ENCODE measurements at places on chromosomes 3 and 15. TPM values are rescaled to one million over a fixed set of nuclear protein-coding genes. Genes with fewer than 3 reads are reported as not detected.
A peak's percentile ranks its signal among the peaks of the same experiment; 100 is the strongest.

The DNAJC17 gene
- total RNA-seq = 44.3 TPM

The HPS3 gene
- total RNA-seq = 24.8 TPM

The HGD gene
- total RNA-seq = 0.10 TPM

The FAM219B gene
- 68.2 TPM for total RNA-seq

The DAZL gene
- total RNA-seq = not detected

The UPK1B gene
- total RNA-seq = not detected

DNA sequence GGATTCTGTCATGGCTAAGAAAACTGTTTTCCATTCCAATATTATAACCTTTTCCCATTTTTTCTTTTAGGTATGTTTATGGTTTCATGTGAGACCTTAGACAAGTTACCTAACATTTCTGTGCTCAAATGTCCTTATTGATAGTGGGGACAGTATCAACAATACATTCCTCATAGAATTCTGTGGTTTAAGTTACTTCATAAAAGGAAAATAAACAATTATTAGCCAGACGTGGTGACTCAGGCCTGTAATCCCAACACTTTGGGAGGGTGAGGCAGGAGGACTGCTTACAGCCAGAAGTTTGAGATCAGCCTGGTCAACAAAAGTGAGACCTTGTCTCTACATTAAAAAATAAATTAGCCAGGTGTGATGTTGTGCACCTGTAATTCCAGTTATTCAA, 436.8 kb upstream of the CNTN4 start:
- no peaks in the 10 kb centered on the region for H3K4me1 ChIP-seq
- H3K27me3 ChIP-seq = no peaks in the 10 kb centered on the region
- H3K4me3 ChIP-seq = no peak overlapping the region
- H3K36me3 ChIP-seq = no peaks in the 10 kb centered on the region
- H3K27ac ChIP-seq = no peak overlapping the region
- DNase-seq = no peak

DNA sequence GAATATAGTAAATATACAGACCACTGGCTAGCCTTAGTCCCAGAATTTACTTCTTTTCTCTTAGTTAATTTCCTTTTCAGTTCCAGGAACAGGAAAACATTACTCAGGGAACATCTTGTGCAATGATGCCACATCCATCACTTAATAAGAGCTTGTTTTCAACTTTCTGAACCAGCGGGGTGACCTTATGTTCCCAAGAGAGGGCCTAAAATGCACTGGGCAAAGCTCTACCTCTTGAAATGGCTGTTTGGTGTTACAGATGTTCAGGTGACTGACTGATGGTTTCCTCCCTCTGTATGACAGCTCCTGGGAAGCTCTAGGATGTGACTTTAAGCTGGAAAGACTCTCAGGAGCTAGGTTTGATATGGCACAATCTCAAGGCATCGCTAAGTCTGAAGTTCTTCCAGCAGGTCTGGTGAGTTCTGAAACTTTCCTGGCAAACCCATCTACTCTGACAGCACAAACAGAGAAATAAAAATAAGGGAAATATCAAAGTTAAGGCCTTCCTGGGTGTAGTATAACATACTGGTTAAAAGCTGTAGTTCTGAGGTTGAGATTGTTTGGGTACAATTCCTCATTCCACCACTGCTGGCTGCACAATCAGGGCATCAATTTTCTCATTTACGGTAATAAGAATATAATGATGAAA, 98.6 kb downstream of the ZIC1 start:
- no peaks in the 10 kb centered on the region for H3K36me3 ChIP-seq
- no peaks in the 10 kb centered on the region for H3K27me3 ChIP-seq

GRCh38 chr3:111336511-111336910, 205.5 kb upstream of the CD96 start:
- H3K27ac ChIP-seq = no peak overlapping the region
- H3K36me3 ChIP-seq = peaks cover 9% of the 10 kb centered on the region
- H3K27me3 ChIP-seq = no peaks in the 10 kb centered on the region
- DNase-seq = no peak
- H3K4me3 ChIP-seq = no peak overlapping the region

DNA sequence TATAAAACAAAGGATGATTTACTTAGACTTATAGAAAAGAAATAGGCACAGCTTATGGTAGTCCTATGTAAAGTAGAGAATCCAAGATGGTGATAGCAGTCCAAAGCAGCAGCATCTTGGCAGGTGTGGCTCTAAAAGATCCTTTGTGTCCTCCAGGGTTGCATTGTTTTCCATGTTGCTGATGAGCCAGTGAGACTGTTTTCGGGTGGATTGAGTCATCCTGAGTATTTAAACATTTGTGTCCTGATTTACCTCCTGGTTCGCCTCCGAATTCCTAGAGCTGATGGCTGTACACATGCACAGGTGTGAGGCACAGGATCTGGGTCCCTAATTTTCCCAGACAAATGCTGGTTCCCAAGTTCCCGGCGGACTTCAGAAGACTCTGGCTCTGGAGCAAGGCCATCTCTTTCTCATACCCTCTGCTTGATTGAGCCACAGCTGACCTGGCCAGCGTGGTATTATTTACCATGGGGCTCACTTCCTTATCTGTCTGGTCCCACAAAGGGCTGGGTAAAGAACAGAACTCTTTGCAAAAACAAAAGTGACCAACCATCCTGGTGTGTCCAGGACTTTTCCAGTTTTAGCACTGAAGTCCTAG, 51.0 kb downstream of the ARNT2 start:
- no peaks in the 10 kb centered on the region for H3K36me3 ChIP-seq
- no peak for DNase-seq
- no peak overlapping the region for H3K4me3 ChIP-seq
- H3K4me1 ChIP-seq = no peaks in the 10 kb centered on the region
- H3K27ac ChIP-seq = no peak overlapping the region

DNA sequence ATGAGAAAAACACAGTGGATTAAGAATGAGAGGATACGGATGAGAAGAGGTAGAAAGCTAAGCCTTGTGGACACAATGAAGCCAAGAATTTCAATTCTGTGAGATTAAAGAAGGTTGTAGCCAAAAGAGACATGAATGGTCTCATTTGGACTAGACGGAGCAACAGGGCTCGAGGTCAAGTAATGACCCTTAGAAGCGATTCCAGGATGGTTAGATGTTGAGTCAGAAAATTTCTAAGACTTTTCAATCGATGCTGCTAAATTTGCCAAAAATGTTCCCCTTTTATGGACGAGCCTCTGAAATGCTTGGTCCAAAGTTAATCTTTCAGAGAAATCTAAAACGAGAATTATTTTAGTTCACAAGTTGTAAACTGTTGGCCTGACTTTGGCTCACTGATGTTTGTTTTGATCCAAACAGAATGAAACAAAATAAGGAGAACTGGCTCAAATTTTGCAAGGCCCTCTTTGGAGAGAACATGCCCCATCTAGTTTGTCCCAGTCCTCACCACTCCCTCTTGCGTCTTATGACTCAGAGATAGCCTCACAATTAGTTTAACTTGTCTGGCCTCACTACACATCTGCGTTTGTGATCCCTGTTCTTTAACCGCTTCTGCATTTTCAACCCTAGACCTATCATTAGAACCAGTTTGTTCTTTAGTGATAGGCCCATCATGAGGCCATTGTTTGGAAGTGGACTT, 235.5 kb downstream of the PDZRN3 start:
- H3K4me1 ChIP-seq = no peaks in the 10 kb centered on the region
- H3K36me3 ChIP-seq = no peaks in the 10 kb centered on the region
- H3K27me3 ChIP-seq = no peaks in the 10 kb centered on the region

- H3K36me3 ChIP-seq = no peaks in the 10 kb centered on the region
- H3K4me3 ChIP-seq = no peak overlapping the region
- H3K27ac ChIP-seq = no peak overlapping the region
- peaks cover 6% of the 10 kb centered on the region for H3K27me3 ChIP-seq
- H3K4me1 ChIP-seq = no peaks in the 10 kb centered on the region
- DNase-seq = no peak
These were observed 345.2 kb downstream of the VPS13C start for GRCh38 chr15:61715082-61715481.

GRCh38 chr15:66474135-66474534, 23.4 kb downstream of the SNAPC5 start:
- DNase-seq = no peak
- H3K36me3 ChIP-seq = peaks cover 10% of the 10 kb centered on the region
- no peak overlapping the region for H3K4me3 ChIP-seq
- H3K4me1 ChIP-seq = peaks cover 39% of the 10 kb centered on the region
- no peak overlapping the region for H3K27ac ChIP-seq
- H3K27me3 ChIP-seq = no peaks in the 10 kb centered on the region

DNA sequence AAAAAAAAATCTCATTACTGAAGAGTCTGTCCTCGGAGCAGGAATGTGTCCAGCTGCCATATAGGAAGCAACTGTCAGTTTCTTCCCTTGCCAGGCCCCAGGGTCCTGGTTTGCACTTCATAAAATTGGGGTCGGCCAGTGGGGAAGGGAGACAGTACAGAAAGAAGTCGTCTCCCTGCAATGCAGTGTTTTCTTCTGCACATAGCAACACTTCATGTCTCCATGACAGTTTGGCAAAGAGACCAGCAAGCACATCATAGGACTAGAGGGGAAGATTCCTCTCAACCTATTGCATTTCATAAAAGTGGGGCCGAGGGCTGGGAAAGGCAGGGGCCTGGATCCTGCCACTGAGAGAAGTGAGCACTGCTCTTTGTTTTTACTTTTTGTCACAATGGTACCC, 138.2 kb upstream of the HACD2 start:
- no peak for DNase-seq
- H3K27me3 ChIP-seq = peaks cover 7% of the 10 kb centered on the region
- no peak overlapping the region for H3K4me3 ChIP-seq

DNA sequence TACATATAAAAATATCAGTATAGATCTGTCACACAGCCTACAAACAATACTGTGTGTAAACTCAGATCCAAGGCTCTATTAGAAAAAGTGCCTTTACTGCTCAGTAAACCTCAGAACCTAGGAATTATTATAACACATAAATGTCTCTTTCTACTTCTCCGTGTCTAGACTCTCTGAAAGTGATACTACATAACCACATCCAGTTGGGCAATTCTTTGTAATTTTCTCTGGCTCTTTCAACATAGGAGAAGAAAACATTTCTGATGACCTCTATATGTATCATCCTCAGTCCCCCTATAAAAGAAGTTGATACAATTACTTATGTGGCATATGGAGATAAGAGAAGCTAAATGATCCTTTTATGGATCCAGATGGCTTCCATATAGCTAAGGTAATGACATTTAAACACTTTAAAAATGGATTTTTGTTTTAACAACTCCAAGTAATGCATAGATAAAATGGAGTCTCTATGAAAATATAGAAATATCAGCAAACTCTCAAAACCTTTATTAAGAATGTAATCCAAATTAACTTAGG, 104.5 kb downstream of the LSAMP start:
- H3K36me3 ChIP-seq = no peaks in the 10 kb centered on the region
- no peak overlapping the region for H3K27ac ChIP-seq
- no peaks in the 10 kb centered on the region for H3K4me1 ChIP-seq

- no peaks in the 10 kb centered on the region for H3K4me1 ChIP-seq
- no peak overlapping the region for H3K27ac ChIP-seq
- H3K4me3 ChIP-seq = no peak overlapping the region
- DNase-seq = peak; percentile 7
These were observed 359.7 kb upstream of the ROPN1 start for GRCh38 chr3:124351430-124352148.

DNA sequence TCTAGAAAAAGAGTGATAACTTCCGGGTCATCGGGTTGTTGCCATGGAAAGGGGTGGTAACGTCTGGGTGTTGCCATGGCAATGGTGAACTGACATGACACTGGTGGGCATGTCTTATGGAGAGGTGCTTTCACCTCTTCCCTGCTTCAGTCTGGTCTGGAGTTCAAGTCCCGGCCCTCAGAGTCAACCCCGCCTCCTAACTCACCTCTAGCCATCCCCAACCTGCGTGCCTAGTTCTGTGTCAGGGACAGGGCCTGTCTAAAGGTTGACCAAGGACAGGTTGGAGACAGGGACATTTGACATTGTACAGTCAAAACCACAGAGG, 96.0 kb downstream of the LSM3 start:
- H3K4me3 ChIP-seq = no peak overlapping the region
- no peak overlapping the region for H3K27ac ChIP-seq
- no peak for DNase-seq
- peaks cover 4% of the 10 kb centered on the region for H3K27me3 ChIP-seq
- no peaks in the 10 kb centered on the region for H3K4me1 ChIP-seq

DNA sequence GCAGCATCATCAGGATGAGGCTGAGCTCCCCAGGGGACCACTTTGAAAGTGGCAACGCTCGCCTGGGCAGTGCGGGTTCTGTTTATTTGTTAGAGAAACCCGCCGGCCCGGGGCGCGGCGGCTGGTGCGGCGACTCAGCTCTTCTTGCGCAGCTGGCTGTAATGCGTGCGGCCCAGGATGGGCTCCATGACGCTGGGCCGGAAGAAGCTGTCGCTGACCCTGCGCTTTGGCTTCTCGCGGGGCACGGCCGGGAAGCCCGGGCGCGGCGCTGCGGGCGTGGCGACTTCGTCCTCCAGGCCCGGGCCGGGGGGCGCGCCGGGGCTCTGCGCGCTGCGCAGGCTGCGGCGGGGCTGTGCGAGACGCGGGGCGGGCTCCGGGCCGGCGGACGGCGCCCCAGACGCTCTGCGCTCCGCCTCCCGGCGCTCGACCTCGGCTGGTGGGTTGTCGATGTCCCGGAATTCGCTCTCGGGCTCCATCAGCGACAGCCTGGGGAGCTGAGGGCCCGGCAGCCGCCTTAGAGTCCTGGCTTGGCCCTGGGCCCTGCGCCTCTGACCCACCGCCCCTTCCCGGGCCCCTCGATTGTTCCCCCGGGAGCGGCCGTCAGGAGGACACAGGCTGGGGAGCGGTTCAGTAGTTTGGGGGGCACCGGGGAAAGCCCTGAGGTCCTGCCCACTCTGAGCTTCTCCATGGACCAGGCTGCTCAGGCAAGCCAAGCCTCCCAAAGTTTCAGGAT, 10.3 kb upstream of the KIF7 start:
- H3K36me3 ChIP-seq = no peaks in the 10 kb centered on the region
- peaks cover 18% of the 10 kb centered on the region for H3K27me3 ChIP-seq
- no peak overlapping the region for H3K4me3 ChIP-seq
- H3K27ac ChIP-seq = no peak overlapping the region
- peaks cover 5% of the 10 kb centered on the region for H3K4me1 ChIP-seq
- DNase-seq = no peak

DNA sequence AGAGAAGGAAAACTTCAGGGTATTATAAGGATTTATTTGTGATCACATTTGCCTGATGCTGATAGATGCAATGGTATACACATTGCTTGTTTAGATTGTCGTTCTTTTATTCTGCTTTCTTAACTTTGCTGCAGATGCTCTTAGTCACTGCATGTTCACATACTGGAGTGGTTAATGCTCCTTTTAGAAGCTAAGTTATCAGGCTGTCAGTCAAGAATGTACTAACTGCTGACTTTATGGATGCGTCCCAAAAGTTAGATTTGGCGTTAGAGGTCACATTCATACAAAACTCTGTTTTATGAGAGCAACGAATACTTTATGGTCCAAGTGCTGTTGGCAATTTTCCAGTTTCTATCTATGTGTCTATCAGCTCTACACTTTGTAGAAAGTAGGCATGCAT, 160.7 kb downstream of the BBX start:
- no peak for DNase-seq
- H3K36me3 ChIP-seq = peaks cover 3% of the 10 kb centered on the region
- no peak overlapping the region for H3K4me3 ChIP-seq
- H3K4me1 ChIP-seq = peaks cover 28% of the 10 kb centered on the region

DNA sequence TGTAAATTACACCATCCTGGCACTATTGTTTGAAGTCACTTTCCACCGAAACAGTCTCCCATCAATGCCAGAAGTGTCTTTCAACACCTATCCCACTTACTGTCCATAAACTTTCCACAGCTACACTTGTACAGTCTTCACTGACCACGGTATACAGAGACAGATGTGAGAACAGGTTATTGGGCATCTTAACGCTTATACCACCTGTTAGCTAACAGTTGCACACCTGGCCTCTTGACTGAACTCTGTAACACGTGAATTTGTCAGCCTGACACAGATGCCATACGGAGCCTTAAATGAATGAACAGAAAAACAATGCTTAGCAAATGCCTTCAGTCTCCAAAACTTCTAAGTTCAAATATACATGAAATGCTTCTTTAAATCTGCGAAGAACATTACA, 440.5 kb downstream of the SHQ1 start:
- peaks cover 2% of the 10 kb centered on the region for H3K36me3 ChIP-seq
- DNase-seq = no peak

Measured in activated CD4-positive, alpha-beta T cell treated with anti-CD3 and anti-CD28 coated beads, Interleukin-2, amount 10 ng/mL, durations not matched to agents 7 days and 5 days (primary cell).